ENCODE measurements at places on chromosomes 5 and 9. TPM values are rescaled to one million over a fixed set of nuclear protein-coding genes. Genes with fewer than 3 reads are reported as not detected.

HSPA4 gene
- 77.5 TPM for total RNA-seq

LIFR gene
- 63.7 TPM for total RNA-seq

DNA sequence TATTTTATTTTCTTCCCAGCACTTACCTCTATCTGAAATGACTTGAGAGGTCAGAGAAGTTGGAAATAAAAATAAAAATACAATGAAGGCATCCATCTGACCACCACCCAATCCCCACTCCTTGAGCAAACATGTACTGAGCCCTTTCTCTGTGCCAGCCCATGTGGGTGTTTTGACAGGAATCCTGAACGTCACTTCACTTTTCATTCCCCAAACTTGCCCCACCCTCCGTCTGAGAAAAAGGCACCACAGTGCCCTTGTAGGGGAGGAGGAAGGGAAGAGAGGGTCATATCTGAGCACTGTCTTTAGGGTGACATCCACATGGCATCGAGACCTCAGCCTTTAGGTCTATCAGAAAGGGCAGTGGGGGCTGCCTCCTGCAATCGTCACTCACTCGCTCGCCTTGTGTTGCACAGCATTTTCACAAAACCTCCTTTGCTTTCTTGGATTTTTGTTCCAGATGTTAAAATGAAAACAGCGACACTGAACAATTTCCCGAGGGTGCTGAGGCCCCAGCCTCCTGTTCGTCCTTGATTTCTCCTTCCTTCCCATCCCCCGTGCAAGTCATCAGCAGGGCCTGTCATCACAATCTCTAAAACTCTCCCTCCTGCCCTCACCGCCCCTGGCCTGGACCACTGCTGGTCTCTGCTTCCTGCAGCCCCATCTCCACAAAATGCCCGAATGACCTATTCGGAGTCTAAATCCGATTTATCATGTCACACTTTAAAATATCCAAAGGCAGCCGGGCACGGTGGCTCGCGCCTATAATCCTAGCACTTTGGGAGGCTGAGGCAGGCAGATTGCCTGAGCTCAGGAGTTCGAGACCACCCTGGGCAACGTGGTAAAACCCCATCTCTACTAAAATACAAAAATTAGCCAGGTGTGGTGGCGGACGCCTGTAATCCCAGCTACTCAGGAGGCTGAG is 13.0 kb downstream of the HIGD2A start:
- no peak for DNase-seq

MRPL22 gene
- total RNA-seq: 51.5 TPM

GRCh38 chr5:149279661-149280060 is 8.0 kb downstream of the AFAP1L1 start:
- no peak for DNase-seq

Measured in right cardiac atrium (tissue), 5 donors.